Stimulated activated memory B cell treated with anti-CD40 and anti-IgM and Interleukin-4, amounts not matched to agents 10 μg/mL and 1 μg/mL and 100 μg/mL, for 72 hours (primary cell): ENCODE measurements at places on chromosomes 1 and 21.

GRCh38 chr1:11487196-11487751 lies 8.3 kb downstream of the DISP3 start:
- ATAC-seq: no peak

GRCh38 chr1:62337706-62338631 lies 18.7 kb upstream of the KANK4 start:
- ATAC-seq: no peak

- no peak for ATAC-seq
Observed at GRCh38 chr21:33151941-33152731, 77.6 kb upstream of the IFNAR2 start.

DNA sequence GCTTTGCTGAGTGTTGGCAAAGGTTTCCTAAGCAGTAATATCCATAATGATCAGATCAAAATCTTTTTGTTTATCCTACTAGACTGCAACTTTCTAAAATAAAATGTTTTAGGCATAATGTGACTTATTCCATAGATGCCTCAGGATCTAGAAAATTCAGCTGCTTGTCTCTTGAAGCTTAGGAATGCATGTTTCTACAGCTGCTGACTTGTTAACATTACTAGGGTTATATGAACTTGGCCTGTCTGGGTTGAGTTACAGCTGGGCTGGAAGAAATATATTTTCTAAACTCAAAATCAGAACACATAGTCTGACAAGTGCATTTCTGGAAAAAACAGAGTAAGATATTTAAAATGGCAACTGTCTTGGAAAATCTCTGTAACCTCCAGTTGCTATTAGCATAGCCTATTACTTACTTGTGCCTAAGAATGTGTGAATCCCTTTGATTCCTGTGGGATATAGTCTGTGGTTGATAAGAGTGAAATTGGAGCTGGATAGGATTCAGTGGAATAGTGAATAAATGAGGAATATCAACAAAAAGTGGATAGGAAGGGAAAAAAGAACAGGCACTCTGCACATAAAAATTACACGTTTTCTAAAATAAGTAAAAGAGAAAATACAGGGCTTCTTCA lies 61.2 kb downstream of the RGS4 start:
- ATAC-seq: no peak

GRCh38 chr21:16455526-16455925 lies 725.7 kb downstream of the USP25 start:
- no peak for ATAC-seq
